Cerebellar nuclear complex (tissue), 1 donor: ENCODE measurements at places on chromosomes 16 and 17.

DNA sequence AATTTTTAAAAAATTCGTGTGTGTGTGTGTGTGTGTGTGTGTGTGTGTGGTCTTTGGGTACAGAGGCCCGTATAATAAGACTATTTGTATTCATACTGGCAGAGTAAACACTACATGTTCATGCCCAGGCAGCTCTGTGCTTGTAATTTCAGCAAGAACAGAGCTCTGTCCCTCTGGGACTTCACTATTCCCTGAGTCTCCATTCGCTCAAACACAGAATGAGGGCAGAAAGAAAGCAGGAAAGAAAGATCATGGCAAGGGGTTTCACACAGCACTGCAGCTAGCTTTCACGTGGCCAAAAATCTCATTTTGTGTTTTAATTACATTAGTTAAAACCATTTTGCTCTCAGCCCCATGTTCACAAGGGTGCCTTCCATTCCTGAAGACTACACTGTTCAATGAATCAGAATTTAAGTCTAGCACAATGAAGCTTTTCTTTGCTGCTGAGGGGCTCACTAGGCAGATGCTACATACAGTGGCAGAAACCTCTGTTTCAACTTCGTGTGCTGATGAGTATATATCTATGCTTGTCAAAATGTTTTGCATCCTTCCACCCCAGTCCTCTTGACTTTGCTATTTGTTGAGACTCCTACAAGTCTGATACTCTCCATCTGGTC lies 198.4 kb upstream of the C17orf78 start:
- DNase-seq, result no peak

DNA sequence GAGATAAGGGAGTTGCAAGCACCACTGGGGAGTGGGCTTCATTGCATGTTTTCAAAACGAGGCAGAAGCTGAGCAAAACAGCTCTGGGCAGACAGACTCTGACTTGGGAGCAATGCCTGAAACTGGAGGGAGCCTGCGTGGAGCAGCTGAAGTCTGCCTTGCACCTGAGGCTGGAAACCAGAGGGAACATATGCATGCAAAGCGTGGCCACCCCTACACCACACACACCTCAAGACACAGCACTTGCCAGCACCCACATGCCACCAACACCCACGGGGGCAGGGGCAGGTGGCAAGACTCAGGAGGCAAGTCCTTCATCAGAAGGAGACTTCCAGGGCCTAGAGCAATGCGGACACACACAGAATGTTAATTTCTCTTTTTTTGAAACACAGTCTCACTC lies 45.8 kb downstream of the COTL1 start:
- no peak for DNase-seq

GRCh38 chr16:12613131-12613991 lies 190.3 kb downstream of the CPPED1 start:
- DNase-seq, result no peak

DNA sequence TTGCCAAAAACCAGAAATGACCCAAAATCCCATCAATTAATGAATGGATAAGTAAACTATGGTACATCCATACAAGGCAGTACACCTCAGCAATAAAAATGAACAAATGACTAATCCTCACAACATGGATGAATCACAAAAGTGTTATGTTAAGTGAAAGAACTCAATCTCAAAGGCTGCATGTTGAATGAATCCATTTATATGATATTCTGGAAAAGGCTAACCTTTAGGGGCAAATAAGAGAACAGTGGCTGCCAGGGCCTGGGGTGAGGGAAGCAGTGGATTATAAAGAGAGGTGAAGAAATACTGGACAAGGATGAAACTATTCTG lies 46.1 kb upstream of the MSI2 start:
- DNase-seq, result no peak

DNA sequence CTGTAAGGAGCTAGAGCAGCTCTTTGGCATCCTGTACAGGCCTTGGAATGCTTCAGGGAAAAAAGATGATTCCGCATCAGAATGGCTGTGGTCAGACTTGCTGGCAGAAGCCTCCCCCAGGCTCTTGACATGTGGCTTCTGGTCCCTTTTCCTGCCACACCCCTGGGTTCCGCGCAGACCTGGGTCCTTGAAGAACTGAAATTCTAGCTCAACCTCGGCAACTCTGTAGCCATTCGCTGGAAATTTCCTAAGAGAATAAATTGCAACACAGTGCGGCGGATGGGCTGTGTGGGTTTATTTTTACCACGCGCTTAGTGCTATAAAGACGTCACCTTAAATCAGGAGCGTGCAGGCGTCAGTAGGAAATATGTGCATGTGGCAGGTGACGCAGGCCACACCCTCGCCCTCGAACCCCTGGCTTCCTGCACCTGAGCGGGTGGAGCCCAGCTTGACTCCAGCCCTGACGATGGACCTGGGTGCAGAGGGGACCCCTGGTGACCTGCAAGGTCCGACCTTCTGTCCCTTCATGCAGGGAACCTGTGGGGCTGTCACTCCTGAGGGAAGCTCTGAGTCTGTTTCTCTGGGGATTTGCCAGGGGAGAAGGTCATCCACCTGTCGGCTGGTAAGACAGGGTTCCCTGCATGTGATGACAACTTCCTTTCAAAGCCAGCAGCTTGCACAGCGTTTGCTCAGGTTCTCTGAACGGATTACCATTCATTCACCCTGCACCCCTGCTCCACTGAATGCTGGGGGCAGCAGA lies 46.3 kb downstream of the METRNL start:
- DNase-seq, result no peak

GRCh38 chr17:78600181-78600721 lies 23.1 kb upstream of the DNAH17 start:
- DNase-seq, result no peak

DNA sequence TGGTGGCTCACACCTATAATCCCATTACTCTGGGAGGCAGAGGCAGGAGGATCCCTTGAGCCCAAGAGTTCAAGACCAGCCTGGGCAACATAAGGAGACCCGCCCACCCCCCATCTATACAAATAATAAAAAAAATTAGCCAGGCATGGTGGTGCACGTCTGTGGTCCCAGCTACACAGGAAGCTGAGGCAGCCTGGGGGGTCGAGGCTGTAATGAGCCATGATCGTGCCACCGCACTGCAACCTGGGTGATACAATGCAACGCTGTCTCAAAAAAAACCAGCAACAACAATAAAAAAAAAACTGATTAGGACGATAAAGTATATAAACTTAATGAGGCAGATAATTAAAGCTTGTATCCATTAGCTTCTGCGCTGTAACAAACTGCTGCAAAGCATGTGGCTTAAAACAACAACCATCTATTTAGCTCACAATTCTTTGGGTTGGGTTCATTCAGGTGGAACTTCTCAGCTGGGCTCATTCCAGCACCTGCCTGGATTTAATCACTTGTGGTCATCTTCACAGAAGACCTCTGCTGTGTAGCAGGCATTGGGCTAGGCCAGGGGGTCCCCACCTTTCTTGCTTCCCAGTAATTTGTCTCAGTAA lies 45.8 kb downstream of the LCMT1 start:
- no peak for DNase-seq

- no peak for DNase-seq
Observed at GRCh38 chr16:89873109-89873971, at the start of gene TCF25. TCF25 (plus strand) TSS chr16:89873592; CDS start chr16:89873668, 76 bp downstream.

DNA sequence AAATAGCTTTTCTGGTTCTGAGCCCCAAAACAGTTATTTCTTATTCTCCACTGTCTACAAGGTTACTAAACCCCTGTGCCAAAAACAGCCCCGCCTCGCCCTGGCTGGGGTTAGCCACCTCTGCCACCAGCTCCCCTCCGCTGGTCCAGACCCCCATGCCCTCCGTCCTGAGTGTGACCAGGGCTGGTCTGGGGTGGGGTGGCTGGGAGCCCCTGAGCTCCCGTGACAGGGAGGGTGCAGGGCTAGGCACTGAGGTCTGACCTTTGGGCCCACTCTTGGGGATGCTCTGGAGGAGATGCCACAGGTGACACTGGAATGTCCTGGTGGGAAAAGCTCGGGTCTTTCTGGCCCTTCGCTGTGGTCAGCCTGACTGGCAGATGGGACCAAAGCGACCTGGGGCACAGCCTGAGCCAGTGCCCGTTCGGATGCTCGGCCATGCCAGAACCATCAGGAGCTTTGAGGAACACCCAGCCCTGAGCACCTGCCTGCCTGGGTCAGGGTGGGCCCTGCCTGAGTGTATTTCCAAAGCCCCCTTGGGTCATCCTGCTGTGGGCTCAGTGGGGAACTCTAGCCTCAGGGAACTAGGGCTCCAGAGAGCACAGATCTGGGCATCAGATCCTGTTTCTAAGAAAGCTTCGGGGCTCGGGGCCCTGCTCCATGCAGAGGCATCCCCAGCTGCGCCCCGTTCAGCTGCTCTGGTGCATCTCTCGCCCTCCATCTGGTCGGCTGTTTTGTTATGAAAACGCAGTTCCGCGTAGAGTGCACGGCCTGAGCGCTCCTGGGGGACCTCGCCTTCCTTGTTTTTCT lies 72.1 kb upstream of the GNG13 start:
- no peak for DNase-seq

DNA sequence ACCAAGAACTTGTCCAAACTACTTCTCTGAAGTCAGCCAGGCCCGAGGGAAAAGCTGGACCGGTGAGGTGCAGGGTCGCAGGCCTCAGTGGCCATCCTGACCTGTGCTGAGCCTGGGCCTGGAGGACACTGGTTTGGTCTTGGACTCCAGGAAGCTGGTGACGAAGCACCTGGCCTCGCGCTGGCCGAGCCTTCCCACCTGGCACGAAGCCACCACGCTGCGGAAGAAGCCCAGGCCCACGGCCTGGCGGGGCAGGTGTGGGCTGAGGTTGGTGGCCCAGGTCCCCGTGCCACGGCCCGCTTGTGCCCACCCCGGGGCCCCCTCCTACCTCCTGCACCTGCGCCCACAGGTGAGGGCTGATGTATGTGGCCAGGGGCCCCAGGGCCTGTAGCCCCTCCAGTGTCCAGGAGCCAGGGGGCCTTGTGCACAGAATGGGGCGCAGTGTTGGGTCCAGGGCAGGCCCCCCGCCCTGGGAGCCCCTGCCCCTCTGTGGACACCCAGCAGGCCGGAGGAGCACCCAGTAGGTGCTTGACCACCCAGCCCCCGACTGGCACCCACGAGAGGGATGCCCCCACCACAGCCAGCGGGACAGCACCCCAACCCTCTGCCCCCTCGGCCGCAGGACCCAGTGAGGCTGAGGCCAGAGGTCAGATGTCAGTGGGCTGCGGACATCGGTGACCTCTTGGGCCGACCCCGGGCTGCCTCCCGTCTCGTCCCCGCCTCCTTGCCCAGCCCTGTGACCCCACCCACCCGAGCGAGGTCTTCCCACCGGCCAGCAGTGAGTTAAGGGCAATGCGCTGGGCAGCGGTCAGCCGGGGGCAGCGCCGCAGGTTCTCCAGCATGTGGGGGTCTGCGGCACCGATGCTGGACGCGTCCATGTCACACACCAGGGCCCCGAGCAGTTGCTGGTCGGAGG lies 13.8 kb downstream of the MSLN start:
- DNase-seq, result no peak

GRCh38 chr17:78476973-78477372 lies 98.5 kb downstream of the PGS1 start:
- no peak for DNase-seq

DNA sequence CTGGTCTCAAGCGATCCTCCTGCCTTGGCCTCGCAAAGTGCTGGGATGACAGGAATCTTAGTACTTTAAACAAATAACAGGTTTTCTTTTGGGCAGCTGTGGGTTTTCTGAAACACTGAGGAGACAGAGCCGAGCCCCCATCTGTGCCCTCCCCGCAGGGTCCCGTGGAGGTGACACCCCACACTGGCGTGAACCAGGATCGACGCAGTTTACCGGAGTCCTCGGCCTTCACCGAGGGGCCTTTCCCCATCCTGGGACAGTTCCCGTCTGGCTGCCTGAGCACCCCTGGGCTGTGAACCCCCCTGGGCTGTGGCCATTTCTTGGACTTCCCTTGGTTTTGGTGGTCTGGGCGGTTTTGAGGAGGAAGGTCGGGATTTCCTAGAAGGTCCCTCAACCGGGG lies 15.3 kb upstream of the GNG13 start:
- no peak for DNase-seq

GRCh38 chr16:3369073-3369472 lies 13.4 kb downstream of the OR2C1 start:
- DNase-seq, result no peak

GRCh38 chr16:85564277-85565051 lies 48.7 kb upstream of the GSE1 start:
- no peak for DNase-seq

DNA sequence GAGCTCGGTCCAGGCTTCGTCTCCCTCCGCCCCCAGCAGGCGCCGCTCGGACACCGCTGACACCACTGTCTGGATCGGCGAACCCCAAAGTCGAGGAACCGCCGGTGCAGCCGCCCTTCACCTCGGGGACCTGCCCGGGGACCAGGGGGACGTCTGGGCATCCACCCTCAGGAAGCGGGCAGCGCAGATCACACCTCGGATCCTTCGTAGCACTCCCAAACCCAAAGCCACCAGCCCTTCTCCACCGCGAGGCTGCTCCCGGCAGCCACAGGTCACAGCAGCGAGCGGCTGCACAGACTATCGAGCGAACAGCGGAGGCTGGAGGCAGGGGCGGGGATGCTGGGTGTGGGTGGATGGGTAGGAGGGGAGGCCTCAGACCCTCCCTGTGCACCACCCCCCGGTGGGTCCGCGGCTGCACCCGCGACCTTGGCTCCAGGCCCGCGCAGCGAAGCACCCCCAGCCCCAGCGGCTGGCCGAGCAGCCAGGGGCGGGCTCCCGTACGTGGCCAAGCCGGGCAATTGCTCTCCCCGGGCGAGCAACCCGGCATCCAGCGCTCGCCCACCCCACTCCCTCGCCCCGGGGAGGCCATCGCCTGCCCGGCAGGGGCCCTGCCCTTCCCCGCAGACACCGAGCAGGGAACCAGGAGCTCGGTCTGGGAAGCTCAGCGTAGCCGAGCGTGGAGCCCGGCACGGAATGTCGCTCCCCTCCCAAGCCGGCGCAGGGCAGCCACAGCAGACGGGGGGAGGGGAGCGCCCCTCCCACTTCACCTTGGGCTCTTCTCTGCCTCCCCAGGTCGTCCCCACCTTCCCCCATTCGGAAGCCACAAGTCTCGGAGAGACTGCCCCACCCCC lies 1.0 kb downstream of the SDK2 start:
- no peak for DNase-seq

GRCh38 chr16:2705351-2705750 lies 14.7 kb downstream of the PRSS27 start:
- no peak for DNase-seq

DNA sequence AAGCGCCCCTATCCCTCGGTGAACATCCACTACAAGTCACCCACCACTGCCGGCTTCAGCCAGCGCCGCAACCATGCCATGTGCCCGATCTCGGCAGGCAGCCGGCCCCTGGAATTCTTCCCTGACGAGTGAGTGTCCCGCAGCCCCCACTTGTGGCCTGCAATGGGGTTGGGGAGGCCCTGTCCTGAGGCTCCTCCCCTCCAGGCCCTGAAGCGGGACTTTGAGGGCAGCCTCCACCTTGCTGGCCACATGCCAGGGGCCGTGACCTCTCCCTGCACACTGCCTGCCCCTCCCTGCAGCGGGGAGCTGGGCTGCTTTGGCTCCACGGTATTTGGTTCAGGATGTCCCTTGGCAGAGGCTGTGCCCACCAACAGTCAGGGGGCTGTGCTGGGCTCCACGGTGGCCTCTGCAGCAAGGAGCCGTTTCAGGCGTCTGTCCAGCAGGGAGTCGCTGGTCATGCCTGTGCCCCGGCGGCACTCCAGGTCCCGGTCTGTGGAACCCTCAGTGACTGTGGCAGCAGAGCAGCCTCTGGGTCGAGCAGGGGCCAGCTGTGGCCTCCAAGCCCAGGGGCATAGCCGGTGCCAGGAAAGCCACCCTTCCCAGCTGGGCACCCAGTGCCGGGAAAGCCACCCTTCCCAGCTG lies 8.3 kb downstream of the NME3 start:
- no peak for DNase-seq

GRCh38 chr16:8178271-8178670 lies 412.0 kb downstream of the TMEM114 start:
- no peak for DNase-seq
